Activated gamma-delta T cell treated with Interleukin-2 at 50 U/mL for 16 hours (primary cell): ENCODE measurements at places on chromosomes 5 and 9.
A peak's percentile ranks its signal among the peaks of the same experiment; 100 is the strongest.

- DNase-seq = no peak
Measured at GRCh38 chr5:147963948-147964693, 57.8 kb upstream of the C5orf46 start.

DNA sequence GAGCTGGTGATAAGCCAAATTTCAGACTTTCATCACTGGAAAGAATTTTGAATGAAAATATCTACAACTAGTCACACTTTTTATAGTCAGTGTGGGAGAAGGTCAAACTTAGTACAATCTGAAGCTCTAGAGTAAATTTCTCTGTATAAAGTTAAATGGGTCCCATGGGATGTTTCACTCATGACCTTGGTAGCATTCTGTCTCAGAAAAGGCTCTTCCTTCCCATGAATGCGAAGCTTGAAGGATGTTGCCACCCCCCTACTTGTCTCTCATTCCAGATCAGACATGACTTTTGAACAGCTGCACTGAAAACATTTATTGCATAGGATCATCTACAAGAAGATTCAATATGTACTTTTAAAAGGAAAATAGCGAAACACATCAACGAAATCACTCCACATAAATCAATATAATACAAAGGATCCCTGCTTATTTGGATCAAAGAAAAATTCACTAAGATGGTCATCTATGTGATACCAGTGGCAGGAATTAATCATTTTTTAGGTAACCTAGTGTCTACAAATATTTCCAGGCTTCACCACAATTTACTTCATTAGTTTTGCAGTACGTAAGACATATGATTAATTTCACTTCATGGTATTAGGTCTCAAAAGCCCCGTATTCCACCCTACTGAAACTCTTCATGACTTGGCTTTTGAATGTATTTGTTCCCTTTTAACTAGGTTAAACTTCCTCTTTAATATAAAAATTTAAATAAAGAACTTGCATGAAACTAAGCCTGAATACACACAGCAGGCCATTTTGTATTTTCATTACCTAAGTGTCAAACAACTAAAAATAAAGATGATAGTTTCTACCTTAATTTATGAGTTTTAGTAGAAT, 4.4 kb downstream of the ST8SIA4 start:
- DNase-seq = no peak

- no peak for DNase-seq
Measured at GRCh38 chr9:38016375-38017135, 52.5 kb downstream of the SHB start.

DNA sequence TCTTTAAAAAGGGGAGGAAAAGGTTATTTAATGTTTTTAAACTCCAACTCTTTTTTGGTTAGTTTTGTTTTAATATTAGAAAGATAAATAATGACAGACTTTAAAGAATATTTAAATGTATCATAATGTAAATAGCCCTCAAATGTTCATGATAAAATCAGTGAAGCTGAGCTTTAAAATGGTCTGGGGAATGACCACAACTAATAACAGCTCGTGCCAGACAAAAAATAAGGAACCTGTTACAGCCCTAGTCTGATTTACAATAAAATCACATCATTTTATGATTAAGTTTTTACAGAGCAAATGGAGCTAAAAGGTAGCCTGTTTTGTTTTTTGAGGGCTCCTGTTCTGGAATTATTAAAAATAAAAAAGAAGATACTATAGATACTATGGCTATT, 46.1 kb downstream of the VCAN start:
- no peak for DNase-seq

DNA sequence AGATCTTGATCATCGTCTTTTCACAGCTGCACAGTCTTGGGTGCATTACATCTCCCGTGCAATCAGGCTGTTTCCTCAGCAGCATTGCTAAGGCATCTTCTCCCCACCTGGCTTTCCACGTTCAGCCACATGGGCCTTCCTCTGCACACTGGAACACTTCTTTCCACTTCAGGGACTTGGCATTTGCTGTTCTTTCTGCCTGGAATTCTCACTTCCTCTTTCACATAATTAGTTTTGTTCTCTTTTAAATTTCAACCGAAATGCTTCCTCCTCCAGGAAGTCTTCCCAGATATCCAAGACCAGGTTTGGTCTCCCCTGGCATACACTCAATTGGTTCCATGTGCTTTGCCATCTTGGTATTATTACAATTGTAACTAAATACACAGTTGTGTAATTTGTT, 43.8 kb downstream of the WHRN start:
- no peak for DNase-seq

DNA sequence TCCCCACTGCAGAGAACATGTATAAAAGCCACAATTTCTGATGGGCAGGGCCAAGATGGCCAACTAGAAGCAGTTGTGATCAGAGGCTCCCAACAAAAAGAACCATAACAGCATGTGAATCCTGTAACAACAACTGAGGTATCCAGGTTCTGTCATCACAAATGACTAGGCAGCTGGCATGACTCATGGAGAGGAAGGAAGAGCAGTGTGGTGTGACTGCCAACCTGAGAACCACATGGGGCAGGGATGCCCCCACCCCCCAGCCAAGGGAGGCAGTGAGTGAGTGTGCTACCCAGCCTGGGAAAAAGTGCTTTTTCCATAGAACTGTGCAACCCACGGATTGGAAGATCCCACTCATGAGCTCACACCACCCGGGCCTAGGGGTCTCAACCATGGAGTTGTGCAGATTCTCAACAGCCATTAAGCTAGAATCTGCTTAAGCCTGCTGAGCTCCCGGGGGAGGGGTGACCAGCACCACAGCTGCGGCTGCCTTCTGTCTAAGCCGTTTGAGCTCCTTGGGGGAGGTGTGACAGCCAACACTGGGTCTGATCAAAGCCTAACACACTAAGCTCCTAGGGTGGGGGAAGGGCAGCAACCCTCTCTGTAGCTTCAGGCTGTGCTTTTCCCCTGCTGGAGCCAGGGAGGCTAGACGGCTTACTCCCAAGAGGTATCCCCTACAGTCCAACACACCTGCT, 80.1 kb upstream of the DMAC1 start:
- DNase-seq = peak; percentile 36

DNA sequence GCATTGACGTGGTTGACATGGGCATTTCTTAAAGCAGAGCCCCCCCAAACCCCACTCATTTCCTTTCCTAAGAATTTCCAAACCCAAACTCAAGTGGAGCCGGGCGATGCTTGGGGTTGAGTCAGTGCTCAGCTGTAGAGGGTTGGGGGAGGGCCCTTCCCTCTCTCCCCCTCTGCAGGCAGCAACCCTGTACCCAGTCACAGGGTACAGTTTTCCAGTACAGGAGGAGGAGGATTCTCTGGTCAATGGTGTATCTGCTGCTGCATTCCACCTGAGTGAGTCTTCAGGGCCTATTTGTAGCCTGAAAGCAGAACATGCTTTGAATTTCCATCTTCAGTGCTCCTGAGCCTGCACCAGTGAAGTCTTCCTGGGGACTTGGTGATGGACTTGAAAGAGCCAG, 55.8 kb downstream of the ENTREP1 start:
- DNase-seq = no peak

- DNase-seq = no peak
Measured at GRCh38 chr5:158177146-158177545, 318.2 kb upstream of the CLINT1 start.

- no peak for DNase-seq
Measured at GRCh38 chr9:121298016-121298538, 30.1 kb downstream of the GSN start.

- DNase-seq = no peak
Measured at GRCh38 chr5:55393501-55394175, 85.8 kb downstream of the MTREX start.

GRCh38 chr9:123686131-123686828, 243.6 kb downstream of the DENND1A start:
- no peak for DNase-seq

- DNase-seq = no peak
Measured at GRCh38 chr5:38996123-38996522, 78.1 kb downstream of the RICTOR start.

GRCh38 chr5:98839469-98840383, 66.3 kb downstream of the RGMB start:
- no peak for DNase-seq

GRCh38 chr9:130779153-130779855, 55.8 kb upstream of the ABL1 start:
- DNase-seq = no peak

DNA sequence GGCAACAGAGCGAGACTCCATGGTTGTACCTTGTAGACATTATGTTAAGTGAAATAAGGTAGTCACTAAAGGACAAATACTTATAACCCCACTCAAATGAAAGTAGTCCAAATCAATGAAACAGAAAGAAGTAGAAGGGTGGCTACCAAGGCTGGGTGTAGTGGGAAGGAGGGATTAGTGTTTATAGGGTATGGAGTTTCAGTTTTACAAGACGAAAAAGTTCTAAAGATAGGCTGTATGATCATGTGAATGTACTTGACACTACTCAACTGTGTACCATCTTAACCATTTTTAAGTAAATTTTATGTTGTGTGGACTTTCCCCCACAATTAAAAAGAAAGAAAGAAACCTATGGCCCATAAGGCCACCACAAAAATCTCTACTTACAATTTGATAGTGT, 32.2 kb downstream of the ALDH7A1 start:
- no peak for DNase-seq

DNA sequence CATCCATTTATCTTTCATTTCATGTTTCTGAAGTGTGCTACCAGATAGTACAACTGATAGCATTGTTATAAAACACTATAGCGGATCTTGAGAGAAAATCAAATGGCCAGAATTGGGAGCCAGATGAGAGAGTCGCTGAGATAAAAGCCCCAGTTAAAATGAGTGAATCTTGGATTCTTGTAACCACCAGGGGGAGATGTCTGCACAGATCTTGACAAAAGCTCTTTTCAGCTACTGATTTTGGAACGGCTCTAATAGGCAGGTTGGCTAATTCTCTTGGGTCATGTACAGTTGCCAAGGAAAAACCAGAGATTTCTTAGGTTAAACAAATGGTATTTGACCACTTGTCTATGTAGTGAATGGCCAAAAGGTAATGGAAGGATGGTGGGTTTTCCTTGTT, 21.7 kb downstream of the F2RL2 start:
- DNase-seq = peak; percentile 19

- no peak for DNase-seq
Measured at GRCh38 chr5:174736331-174736721, 11.9 kb downstream of the MSX2 start.

GRCh38 chr9:13608451-13608850, 329.0 kb upstream of the MPDZ start:
- DNase-seq = no peak
